ENCODE measurements at places on chromosomes 5 and 9.

- no peak for DNase-seq
These were observed 69.1 kb downstream of the GPR21 start for GRCh38 chr9:123102375-123103113.

DNA sequence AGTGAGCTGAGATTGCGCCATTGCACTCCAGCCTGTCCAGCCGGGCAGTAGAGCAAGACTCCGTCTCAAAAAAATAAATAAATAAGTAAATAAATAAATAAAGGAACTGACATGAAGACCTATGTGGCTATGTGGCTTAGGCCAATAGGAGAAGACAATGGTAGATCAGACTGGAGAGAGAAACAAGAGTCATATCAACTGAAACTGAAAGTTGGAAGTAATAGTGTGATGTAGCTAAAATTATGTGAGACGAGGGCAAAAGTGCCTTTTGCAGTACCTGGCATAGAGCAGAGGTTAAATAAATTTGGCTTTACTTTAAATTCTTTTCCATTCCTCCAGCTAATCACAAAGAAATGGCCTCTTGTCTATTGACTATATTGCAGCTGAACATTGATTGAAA is 7.3 kb downstream of the FBP2 start:
- no peak for DNase-seq

GRCh38 chr5:68344447-68345111 is 129.0 kb downstream of the PIK3R1 start:
- no peak for DNase-seq

GRCh38 chr5:149278451-149279210 is 7.0 kb downstream of the AFAP1L1 start:
- no peak for DNase-seq

DNA sequence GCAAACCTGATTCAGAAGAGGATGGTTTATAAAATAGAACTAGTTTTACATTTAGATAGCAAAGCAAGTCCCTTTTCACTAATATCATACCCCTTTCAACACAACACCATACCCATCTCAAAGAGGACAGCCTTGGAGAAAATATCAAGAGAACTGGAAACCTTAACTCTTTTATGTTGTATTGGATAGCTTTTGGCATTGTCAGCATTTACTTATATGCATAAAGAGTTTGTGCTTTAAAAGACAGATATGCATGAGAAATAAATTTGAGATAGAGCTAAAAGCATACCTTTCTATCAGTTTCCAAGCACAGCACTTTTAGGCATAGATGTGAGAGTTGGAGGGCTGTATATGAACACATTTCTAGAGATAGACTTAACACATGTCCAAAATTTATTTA is 799.3 kb upstream of the ACO1 start:
- no peak for DNase-seq

DNA sequence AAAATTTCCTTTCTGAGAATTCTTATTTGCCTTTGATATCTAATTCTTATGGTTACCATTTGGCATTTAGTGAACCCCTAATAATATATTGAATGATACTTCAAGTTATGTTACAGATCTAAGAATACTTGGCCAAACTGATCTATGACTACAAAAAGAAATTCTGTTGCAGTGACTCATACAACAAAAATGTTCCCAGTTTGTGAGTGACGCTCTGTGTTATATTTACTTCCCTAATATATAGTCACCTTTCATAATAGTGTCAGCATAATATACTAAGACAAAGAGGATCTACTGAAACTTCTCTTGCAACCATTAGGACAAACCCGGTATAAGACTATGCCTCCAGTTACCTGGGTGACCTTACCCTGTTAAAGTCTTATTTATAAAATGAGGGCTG is 216.9 kb upstream of the TLX3 start:
- no peak for DNase-seq

DNA sequence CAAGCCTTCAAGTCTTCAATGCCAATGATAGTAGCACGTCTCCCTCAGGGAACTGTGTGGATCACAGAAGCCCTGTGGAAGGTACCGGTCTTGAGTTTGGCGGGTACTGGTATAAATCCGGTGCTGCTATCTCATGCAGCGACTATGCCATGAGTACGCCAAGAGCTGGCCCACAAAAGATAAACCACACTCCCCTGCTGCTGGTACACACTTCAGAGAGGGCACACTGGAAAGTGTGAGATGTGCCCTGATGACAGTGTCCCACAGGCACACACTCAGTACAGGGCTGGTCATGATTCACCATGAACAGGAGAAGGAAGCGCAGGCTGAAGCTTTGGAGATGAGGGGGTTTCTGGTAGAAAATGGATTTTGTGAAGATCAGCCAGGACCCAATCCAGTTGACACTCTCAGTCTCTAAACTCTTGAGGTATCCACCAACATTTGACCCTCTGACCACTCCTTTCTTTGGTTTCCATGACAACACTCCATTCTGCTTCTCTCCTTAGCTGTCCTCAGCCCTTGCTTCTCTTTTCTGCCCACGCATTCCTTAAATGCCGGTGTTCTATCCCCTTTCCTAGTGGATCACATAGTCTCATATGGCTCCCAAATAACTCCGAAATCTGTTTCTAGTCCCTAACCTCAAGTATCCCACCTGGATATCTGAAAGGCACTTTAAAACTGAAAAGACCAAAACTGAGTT is 5.1 kb downstream of the AMACR start:
- no peak for DNase-seq

- no peak for DNase-seq
These were observed 29.5 kb downstream of the CAAP1 start for GRCh38 chr9:26863074-26863473.
